Stimulated activated CD8-positive, alpha-beta memory T cell treated with anti-CD3 and anti-CD28 coated beads, Interleukin-7, amount 100 ng/mL, for 1 hour (primary cell): ENCODE measurements at places on chromosomes 2 and 18.

GRCh38 chr2:134410831-134411231, 157.0 kb downstream of the MGAT5 start:
- no peak for DNase-seq

DNA sequence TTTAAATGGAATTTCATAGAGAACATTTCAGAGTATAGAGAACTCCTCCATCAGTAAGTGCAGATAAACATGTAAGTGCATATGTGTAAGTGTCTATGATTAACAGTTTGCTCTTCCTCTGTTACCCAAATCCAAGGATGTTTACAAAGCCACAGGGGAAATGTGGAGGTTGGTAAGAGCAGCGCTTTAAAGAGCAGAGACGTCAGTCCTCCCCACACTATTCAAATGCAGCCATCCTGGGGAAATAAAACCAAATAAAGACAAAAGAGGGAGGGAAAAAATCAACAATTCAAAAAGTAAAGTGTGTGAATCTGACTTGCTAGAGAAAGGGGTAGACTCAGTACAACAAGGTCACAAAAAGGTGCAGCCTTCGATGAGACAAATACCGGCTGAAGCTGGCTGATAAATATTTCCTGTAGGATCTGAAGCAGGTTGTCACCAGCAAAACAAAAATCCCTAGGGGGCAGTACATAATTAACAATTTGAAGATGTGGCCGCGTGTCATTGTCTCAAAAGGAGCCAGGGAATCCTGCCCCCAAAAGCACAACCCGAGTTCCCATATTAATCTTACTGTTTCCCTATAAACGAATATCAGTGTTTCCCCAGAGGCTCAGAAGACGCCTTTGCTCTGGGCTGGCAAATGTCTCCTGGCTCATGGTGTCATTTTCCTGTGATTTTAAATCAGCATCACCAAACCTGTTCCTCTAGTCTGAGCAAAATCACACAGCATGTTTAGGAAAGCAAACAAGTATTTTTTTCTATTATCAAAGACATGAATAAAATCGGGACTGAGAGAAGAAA, 216.5 kb downstream of the CDCA7 start:
- no peak for DNase-seq

- no peak for DNase-seq
Observed at GRCh38 chr2:17223211-17223610, 295.0 kb downstream of the RAD51AP2 start.

GRCh38 chr2:165792104-165792454, 2.0 kb downstream of the GALNT3 start:
- no peak for DNase-seq

- DNase-seq, result no peak
Observed at GRCh38 chr2:189658306-189659212, 2.7 kb upstream of the ASNSD1 start.

- no peak for DNase-seq
Observed at GRCh38 chr18:45521777-45522176, 93.5 kb upstream of the SLC14A2 start.

DNA sequence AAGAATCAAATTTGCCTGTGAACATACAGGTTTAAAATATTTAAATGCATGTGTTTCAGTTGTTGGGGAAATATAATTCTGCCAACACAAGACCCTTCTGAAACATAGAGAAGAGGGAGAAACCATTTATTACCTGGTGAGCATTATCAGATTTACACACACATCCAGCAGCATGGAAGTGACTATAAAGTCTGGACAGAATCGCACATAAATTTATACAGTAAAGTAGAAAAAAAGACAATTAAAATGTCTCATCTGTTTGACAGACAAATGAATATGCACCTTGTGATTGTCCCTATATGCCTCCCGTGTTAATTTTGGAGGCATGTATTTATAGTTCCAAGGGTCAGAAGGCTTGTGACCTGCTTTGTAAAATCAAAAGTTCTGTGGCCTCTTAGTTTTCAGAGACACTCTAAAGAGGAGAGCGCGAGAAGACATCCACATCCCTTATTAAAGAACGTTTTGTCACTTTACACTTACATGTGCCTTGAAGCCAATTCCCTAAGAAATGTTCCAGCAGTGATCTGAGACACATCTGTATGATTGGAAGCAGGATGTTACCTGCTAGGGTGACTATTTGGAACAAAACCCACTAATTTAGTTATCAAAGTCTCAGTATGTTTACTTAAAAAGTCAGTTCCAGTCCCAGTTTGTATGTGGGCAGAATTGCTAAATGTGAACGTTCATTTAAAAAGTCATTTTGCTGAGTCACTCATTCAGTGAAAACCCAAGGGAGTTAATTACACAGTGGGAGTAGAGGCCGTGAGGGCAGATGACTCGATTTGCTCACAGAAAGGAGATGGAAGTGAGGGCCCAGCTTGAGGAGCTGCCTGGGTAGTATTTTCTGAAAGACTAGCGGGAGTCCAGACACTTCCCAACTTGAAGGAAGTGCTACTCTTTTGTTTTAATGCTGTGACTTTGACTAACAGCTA, 527.6 kb upstream of the MEX3C start:
- DNase-seq, result no peak

- no peak for DNase-seq
Observed at GRCh38 chr2:113755035-113755834, 1.2 kb downstream of the SLC35F5 start.
